Stimulated activated CD8-positive, alpha-beta memory T cell treated with anti-CD3 and anti-CD28 coated beads, Interleukin-7, amount 100 ng/mL, for 1 hour (primary cell): ENCODE measurements at places on chromosomes 12 and 14.
A peak's percentile ranks its signal among the peaks of the same experiment; 100 is the strongest.

- DNase-seq, result no peak
Observed at GRCh38 chr12:64219145-64219544, 3.0 kb downstream of the KICS2 start.

GRCh38 chr12:127107744-127108143, 1159.2 kb upstream of the TMEM132C start:
- no peak for DNase-seq

GRCh38 chr14:98167705-98168104, 1104.3 kb downstream of the BCL11B start:
- no peak for DNase-seq

GRCh38 chr12:112986291-112986800, 8.0 kb downstream of the OAS2 start:
- DNase-seq, result no peak

DNA sequence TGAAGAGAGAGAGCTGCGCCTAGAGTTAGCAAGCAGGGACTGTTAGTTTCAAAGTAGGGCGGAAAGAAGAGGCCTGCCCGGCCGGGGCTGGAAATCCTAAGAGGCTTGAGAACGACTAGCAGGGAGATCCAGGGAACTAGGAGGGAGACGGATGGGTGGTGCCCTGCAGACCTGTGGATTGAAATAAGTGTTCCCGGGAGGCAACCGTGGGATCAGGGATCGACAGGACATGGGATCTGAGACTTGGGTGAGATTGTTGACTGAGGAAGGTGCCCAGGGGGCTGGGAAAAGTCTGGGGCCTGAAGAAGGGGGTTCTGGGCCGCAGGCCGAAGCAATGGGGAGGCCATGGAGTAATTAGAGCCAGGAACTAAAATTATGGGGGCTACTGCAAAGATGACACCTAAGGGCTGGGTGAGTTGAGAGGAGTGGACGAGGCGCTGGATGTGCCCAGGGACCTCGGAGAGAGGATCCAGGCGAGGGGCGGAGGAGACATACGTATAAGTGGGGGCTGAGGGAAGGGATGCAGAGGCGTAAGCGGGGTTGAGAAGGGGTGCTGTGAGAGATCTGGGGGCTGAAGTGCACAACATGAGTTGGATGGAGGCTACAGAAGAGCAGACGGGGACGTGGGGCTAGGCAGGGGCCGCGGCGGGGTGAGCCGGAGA, 635 bp downstream of the LTA4H start:
- DNase-seq, result no peak

DNA sequence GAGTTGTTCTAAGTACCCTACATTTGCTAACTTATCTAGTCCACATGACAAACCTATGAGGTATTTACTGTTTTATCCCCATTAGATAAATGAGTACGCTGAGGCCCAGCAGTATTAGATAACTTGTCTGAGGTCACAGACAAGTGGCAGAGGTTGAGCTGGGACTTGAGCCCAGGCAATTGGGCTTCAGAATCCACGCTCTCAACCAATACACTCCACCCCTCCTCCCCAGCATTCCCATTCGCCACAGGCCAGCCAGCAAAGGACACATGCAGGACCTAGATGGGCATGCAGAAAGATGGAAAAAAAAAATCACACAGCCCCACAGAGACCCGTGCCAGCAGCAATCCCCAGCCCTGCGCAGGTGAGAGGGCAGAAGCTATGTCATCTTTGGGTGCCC, 12.4 kb downstream of the HDAC7 start:
- DNase-seq, result no peak

DNA sequence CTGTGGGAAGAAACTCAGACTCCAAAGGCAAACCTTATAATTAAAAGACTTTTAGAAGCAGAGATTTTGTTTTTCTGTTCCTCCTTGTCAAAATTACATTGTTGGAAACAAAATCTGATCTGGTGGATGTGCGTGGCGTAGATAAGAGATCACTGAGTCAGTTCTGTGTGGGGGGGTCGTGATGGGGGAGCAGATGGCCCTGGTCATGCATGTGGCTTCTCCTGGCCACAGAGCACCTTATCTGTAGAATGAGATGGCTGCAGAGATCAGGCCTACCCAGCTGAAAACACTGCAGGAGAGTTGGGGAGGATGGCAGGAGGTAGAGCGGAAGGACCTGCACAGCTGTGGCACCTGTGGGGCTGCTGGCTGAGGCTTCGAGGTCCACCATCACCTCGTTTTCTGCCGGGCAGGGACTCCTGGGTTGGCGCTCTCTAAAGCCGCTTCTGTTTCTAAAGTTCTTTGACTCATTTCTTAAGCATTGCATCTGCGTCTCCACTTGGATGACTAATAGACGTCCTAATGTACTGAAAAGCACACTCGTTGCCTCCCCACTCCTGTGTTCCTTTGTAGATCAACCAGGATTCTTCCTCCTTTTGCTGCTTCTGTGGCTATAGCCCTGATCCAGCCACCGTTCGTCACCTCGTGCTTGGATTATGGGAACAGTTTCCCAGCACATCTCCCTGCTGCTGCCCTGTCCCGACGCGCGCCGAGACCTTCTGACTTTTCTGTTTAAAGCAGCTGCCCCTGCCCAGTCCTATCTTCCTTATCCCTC, 93.4 kb downstream of the TSPAN9 start:
- DNase-seq, result no peak

- no peak for DNase-seq
Observed at GRCh38 chr14:99132821-99133635, 139.0 kb downstream of the BCL11B start.

GRCh38 chr14:24241829-24242443, 487 bp downstream of the TINF2 start:
- peak; percentile 82 for DNase-seq

DNA sequence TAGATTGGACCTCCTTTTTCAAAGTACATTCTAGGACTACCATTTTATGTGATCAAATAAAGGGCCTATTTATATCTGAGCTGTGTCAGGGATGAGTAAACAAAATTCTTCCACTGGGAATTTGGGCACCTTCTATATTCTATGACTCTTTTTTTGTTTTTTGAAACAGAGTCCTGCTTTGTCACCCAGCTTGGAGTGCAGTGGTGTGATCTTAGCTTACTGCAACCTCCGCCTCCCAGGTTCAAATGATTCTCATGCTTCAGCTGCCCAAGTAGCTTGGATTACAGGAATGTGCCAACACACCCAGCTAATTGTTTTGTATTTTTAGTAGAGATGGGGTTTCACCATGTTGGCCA, 64.8 kb downstream of the DRAM1 start:
- no peak for DNase-seq
